ENCODE measurements at places on chromosomes 7 and 10.

DNA sequence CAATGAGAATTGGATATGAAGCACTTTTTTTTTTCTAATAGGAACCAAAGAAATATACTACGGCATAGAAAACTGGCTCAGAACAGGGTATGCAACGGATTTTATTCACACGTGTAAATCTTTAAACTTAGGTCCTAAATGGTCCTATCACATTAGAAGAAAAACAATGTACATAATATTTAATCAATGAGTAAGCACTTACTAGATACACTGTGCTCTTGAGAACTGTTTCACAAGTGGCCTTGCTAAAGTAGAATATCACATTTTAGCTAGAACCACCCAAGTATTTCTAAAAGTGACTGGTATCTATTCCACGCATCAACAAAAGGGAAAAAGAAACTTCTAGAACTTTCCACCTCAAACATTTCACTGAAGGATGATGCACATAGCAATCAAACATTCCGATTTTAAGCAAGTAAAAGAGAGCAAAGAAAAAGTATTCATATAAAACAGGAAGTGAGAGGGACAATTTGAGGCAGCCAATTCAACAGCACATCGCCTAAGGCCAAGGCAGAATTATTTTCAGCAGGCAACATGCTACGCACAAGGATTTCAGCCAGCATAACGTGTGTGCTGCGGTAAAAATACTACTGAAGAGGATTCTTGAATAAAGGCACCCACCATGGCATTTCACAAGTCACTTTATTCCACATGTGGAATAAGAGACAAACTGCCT, 55.8 kb downstream of the PARD3 start:
- no peak for DNase-seq

- DNase-seq = no peak
Observed at GRCh38 chr7:148079206-148080080, 511.1 kb upstream of the C7orf33 start.

DNA sequence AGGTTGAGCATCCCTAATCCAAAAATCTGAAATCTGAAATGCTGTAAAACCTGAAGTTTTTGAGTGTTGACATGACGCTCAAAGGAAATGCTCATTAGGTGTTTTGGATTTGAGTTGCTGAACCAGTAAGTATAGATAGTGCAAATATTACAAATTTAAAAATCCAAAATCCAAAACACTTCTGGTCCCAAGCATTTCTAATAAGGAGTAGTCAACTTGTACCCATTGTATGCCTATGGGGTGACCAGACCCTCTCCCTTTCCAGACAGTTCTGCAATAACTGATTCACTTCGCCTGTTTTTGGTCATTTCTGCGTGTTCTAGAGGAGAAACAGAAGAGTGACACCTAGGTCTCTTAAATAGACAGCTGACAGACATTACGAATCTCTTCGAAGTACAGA, 90.3 kb downstream of the MMRN2 start:
- no peak for DNase-seq

GRCh38 chr7:88111954-88112471, 107.8 kb downstream of the SRI start:
- no peak for DNase-seq

DNA sequence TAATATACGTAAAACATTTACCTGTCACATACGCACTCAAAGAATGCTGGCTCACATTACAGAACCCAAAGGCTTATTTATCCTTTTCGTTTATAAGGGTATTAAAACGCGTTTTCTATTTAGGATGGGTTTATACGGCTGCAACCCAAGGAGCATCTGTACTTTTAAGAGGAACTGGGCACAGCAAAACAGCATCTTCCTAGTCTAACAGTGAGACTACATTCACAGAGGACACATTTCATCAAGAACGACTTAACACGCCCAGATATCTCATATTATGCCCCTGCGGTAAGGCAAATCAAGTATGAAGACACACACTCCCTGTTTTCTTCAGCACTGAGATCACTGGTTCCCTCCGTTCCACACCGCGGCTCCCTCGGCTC, 533 bp upstream of the DMTF1 start:
- no peak for DNase-seq
